NCI-H2029 (cell line): ENCODE measurements at places on chromosomes 7 and 10.

DNA sequence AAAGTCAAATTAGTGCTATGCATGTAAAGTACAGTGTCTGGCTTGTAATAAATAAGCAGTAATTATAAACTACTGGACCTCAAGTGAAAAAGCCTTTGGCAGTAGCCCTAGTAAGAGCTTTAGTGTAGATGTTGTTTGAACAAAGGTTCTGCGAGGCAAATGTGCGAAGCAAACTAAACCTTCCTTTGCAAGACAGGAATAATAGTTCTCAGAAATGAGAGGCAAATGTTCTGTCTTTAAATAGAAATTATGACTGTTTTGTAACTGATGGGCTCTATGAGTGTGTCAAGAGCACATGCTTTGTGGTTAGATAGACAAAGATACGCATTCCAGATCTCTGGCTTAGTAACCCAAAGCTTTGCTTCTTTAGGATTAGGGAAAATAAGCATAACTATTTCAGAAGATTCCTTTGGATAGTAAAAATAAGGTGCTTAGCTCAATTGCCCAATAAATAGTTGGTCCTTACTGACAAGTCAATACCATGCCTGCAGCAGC, 169.2 kb upstream of the CDC14C start:
- DNase-seq, result no peak

DNA sequence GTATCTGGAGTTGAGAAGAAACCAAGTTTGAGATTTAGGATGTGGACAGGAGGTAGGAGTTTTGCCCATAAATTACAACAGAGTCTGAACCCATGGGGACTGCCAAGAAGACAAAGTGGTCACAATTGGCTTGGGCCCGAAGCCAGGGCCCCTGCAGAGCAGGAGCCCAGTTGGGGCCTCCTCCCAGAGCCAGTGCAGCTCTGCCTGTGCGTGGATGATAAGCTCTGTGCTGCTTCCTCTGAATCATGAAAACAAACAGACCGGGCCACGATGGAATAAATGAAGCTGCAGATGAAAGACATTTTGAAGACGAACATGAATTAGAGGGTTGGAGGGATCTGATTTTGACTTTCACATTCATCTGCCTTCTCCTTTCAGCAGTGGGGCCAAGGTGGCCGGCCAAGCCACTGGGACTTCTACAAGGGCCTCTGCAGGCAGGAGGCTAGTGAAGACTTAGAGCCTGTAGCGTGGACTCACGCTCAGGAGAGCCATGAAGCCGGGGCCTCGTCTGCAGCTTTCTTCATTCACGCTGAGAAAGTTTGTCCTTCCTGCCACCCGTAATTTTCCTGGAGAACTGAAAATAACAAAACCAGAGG, 156.8 kb upstream of the LYZL1 start:
- DNase-seq, result no peak

GRCh38 chr10:10941127-10941730, 76.4 kb upstream of the CELF2 start:
- no peak for DNase-seq

DNA sequence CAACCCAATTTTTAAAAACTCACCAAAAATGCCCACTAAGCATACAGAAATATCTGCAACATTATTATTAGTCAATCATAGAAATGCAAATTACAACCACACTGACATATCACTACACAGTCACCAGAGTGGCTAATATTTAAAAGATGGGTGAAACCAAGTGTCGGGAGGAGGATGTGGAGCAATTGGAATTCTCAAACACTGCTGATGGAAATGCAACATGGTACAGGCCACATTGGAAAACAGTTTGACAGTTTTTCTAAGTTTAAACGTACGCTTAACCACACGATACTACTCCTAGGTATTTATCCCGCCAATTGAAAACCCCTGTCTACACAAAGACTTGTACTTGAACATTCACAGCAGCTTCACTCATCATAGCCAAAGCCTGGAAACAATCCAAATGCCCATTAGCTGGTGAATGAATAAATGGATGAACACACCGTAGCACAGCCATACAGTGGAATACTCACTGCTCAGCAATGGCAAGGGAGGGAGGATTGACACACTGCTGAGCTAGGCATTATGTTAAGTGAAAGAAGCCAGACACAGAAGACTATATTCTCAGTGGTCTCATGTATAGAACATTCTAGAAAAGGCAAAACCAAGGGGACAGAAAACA, 16.3 kb downstream of the GCK start:
- DNase-seq, result peak; percentile 14

DNA sequence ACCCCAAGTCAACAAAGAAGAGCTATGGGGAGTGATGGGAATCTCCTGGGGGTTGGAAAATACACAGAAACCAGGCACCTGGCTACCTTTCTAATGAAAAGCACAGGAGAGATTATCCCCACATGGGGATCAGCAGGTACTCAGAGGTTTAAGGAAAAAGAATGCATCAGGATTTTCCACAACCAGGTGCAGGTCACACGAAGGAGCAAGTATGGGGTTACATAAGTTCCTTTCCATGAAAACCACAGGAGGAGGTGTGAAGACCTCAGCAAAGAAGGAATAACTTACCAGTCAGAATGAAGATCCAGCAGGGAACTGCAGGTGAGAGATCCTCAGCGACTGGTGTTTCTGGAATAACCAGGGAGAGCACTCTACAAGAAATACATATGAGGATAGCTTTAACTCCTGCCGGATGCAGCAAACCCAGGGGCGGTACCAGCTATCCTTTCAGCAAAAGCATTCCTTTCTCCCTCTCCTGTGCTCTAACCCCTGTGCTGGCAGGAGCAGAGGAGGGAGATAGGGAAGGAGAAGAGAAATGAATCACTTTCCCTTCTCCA, 116.7 kb upstream of the TMEM106B start:
- no peak for DNase-seq

- DNase-seq, result no peak
These were observed 22.3 kb upstream of the IL15RA start for GRCh38 chr10:5999440-6000165.

- no peak for DNase-seq
These were observed 2.5 kb upstream of the MAP3K8 start for GRCh38 chr10:30431435-30431911.

GRCh38 chr7:55020466-55020871, 1.7 kb downstream of the EGFR start:
- DNase-seq, result peak; percentile 49

DNA sequence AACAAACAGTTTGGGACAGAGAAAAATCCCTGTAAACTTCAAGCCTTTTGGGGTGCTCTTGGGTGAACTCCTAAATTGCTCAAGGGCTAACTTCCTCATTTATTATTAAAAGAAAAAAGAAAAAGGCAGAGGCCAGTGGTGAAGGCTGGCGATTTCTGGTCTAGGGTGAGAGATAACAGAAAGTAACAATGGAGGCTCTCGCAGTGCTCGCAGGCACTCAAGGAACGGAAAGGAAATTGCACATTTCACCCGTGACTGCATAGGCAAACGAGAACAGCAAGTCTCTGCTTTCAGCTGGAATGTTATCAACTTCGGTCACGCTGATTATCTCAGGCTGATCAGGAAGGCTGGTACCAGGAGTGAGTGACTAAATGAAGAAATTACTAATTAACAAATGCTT, 70.7 kb downstream of the PRKAG2 start:
- DNase-seq, result no peak

GRCh38 chr10:70378122-70378521, 4.3 kb downstream of the LRRC20 start:
- no peak for DNase-seq

GRCh38 chr10:129106314-129106713, 360.7 kb upstream of the MGMT start:
- no peak for DNase-seq

- DNase-seq, result no peak
These were observed 113.9 kb downstream of the DOCK4 start for GRCh38 chr7:112092306-112092705.

DNA sequence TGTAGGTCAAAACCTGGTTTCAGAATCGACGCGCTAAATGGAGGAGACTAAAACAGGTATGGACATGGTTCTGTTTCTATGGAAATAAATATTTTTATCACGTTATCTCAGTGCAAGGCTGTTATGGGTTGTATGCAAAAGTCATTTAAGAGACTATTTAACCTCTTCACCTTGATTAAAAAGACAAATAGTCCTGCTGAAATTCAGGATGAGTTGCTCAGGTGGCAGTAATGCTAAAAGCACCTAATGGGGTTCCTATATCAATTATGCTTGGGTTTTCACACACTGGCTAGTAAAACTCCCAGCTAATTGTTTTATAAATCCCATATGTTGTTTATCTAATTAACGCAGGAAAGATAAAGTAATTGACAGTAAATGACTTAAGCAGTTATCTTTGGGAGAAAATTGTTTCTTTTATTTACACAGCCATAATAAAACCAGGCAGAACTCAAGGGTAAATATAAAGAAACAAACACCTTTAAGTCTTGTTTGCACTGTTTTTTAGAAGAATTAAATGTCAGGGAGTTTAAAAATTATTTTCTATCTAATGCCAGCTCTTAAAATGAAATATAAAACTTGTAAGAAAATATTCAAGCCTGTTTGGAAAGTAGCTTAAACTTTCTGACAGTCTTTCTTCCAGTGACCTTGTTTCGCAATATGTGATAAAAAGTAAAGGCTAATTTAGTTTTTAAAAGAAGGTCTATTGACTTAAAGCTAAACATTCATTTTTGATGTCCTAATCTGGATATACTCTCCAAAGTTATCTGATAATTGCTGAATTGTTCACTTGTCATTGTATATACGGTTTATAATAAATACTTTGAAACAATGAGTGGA, 3.2 kb downstream of the HHEX start:
- no peak for DNase-seq

DNA sequence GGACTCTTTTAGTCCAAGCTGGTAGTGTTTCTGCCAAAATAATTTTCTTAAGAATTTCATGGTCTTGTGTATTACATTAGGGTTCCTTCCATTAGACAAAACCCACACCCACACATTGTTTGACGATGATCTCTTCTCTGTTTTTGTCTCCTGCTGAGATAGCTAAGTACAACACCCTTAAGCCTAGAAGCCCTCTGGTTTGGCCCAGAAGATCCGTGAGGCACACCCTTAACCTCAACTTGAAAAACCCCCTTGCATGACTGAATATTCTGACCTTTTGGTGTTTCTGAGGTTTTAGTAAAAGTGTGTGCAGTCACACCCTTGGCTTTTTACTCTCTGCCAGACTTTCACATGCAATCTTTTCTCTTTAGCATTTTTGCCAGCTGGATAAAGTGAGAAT, 29.3 kb upstream of the ERCC6 start:
- no peak for DNase-seq

DNA sequence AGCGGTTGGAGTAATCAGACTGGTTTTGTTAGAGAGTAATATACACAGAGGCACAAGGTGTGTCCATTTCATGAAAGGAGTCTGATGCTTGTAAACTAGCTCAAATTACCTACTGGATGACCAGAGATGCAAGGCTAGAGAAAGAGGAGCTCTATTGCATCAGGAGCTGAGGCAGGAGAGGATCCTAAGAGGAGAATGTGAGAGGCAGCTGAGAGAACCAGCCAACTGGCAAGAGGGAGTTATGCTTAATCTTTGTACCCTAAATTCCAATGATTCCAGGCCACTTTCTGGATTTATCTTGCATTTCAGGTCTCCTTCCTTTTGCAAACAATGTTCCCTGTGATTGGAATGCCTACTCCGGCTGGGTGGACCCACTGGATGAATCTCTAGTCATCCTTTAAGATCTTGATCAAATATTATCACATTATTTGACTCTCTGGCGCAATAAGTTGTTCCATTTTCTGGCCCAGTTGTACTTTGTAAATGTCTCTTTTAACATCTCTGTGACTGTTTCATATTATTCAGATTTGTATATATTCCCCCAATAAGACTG, 57.5 kb upstream of the PTPN12 start:
- DNase-seq, result peak; percentile 63

DNA sequence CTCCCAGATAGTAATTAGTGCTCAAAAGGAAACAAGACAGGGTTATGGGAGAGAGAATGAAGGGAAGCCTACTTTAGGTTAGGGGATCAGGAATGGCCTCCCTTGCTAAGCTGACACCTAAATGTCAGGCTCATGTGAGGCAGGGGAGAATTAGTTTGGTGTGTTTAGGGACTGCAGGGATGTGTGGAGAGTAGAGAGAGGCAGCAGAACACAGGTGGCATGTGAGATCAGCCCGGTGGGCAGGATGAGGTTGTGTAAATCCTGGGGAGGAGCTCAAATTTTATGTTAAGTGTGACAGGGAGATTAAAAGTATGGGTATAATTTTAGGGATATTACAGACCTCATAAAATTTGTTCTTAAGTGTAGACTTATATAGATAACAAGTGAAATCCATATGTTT, 56.2 kb upstream of the ZNF438 start:
- DNase-seq, result no peak

DNA sequence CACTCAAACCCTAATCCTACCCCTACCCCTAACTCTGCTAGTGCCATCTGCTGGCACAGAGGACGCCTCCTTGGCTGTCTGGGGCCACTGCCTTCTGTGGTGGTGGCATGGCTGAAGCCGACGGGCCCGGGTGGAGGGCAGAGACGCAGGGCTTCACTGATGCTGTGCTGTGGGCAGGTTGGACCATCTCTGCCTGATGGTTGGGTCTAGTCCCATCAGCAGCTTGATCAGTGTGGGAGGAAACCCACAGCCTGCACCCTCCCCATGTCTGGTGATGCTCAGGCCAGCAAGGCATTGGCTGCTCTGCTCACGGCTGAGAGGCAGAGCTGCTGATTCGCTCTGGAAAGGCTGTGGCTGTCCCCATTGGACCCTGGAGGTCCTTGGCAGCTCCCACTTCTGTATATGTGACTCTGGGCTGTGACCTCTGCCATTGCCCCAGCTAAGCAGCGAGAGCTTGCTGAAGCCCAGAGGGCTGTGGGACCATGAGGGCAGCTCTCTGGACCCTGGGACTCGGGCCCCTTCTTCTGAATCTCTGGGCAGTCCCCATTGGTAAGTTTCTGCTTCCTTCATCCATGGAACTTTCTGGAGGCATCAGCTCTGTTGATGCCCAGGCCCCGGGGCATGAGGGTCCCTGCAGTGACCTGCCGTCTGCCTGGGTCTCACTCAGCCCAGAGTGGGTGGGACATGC, at the start of gene SCART1:
Gene SCART1, plus strand, starts transcription at position 430 of the 688 bp plus-strand sequence. Its CDS starts 53 bp downstream, at position 483.
- no peak for DNase-seq

DNA sequence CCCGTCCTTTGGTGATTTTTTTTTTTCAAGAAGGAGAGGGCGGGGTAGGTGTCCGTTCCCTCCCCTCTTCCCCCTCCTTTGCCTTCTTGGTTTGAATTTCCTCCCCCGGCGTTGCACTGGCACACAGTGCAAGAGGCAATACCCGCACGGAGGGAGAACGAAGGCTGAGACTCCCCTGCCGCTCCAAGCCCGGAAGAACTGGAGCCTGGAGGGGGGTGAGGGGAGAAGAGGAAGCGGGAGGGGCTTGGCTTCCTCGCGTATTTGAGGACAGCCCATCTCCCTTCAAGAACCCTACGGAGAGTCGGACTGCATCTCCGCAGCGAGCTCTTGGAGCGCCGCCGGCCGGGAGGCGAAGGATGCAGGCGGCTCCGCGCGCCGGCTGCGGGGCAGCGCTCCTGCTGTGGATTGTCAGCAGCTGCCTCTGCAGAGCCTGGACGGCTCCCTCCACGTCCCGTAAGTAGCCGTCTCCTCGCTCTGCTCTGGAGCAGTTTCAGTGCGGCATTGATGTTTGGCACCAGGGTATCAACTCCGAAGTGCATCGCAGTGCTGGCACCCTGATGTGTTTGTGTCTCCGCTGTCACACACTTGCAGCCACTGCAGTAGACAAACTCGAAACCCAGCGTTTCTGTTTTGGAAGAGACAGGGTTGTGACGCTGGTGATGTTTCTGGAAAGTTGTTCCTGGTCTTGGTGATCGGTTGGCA, at the start of gene CNTNAP2:
Gene CNTNAP2, plus strand, starts transcription at position 281 of the 702 bp plus-strand sequence. Its CDS starts 76 bp downstream, at position 357.
- peak; percentile 72 for DNase-seq

- no peak for DNase-seq
These were observed 17.8 kb downstream of the HNRNPA2B1 start for GRCh38 chr7:26182706-26183105.
